ENCODE measurements at places on chromosomes 2 and 18. TPM values are rescaled to one million over a fixed set of nuclear protein-coding genes. Genes with fewer than 3 reads are reported as not detected.

Gene ACADL
- 0.07 TPM for polyA plus RNA-seq

Gene HOXD12
- not detected for polyA plus RNA-seq

Gene GAREM2
- polyA plus RNA-seq, result 1.6 TPM

Gene LHCGR
- polyA plus RNA-seq, result 0.12 TPM

Gene NT5C1B
- polyA plus RNA-seq, result not detected

All from fibroblast of lung (primary cell).